NCI-H1436 (cell line): ENCODE measurements at places on chromosomes 11 and 22.

DNA sequence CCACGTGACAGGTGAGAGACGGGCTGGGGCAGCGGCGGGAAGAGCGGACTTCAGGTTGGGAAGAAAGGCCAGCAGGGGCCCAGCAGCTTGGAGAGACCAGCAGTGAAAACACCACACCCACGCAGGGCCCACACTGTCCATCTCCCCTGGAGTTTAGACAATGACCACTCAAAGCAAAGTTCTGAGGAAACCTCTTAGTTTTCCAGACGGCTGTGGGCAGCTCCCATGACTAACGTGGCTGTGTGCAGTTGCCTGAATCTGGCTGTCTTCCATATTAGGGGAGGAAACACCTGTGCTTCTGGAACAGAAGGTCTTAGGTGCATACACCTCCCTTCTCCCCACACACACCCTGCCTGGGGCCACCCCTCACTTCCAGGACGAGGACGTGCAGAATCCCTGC lies 70.6 kb upstream of the TTLL12 start:
- DNase-seq = no peak

DNA sequence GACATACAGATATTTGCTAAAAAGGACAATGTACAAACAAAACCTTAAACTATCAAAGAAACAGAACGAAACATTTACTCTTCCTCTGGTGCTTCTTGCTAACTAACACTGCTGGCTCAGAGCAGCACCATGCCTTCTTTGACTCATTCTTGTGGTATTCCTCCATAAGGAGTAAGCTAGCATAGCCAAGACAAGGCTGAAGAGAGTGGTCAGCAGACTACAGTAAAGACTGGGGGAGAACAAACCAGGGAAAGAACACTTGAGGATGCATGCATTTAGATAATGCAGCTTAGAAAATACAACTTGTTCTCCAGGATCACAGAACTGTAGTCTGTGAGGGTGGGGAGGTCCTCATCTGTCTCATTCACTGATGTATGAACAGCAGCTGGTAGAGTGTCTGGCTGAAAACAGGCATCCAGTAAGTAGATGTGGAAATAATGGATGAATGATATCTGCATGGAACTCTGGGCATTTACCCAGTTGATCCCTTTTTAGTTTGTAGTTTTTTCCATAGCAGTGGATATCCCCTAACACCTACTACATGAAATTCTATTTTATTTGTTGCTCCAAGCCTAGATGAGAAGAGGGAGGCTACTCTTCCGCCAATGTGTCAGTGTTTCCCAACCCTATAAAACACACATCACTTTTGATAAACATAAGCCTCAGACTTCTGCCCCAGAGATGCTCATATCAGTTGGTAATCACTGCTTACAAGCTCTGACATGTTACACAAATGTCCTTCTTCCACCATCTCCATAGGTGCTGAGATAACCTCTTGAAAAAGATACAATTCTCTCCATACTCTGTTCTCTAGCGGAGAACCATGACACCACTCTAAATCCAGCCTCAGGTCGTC lies 7.3 kb downstream of the SNX19 start:
- DNase-seq = no peak

- no peak for DNase-seq
Observed at GRCh38 chr22:34814260-34815025, 251.5 kb upstream of the ISX start.

DNA sequence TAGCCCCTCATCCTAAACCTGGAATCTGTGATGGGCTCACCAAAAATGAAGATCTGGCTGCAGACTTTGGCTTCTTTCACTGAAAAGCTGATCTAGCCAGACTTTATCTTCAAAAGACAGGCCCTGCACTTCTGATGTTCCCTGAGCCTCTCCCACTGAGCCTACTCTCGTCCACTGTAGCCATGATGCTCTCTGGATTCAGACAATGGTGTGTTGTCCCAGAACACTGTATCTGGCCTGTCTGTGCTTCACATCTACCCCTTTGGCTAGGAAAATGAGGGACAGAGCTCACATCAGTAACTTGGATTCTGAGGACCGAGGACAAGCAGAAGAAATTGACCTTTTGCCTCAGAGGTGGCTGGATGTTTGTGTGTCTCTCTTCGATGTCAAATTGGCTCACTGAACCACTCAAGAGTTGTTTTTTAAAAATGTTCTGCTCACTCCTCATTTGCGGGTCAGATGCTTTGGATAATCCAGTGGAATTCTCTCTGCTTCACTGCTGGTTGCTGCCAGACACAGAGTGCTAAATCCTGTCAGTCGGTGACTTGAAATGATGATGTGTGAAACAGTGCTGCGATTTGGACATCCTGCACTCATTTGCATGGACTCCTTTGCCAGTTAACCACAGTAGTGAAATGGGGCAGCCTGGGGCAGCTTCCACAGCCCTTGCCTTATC lies 67.5 kb downstream of the ARFGAP2 start:
- no peak for DNase-seq

DNA sequence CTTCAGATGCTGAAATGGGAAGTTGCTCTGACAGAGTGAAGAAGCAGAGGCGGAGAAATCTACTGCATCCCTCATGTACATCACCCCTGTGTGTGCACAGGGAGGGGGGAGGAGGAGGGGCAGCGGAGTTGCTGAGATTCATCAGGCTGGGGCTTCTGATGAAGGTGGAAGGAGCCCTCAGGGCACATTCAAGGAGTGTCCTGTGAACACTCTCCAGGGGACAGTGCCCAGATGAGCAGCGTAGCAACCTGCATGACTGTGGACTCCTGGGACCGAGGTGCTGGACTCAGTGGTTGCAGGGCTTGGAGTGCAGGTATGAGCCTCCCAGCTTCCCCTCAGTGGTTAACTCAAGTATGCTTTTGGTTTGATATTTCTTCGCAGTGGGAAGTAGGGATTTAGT lies 257.8 kb upstream of the B3GAT1 start:
- DNase-seq = no peak

DNA sequence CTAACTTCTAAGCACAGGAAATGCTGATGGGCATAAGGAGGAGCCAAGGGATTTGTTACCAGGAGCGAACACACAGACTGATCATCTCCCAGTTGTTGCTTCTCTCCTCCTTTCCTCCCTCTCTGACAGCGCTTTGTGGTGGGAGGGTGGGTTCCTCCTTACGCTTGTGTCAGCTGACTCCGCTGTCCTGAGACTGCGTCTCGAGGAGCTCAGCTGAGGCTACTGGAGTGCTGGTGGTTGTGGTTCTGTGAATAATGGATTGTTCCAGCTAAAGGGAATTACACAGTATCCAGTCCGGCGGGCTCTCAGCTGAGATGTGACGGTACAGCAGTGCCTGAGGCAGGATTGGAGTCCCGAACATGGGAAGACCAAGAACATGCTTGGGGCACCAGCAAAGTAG lies 113.4 kb downstream of the CTNND1 start:
- no peak for DNase-seq

DNA sequence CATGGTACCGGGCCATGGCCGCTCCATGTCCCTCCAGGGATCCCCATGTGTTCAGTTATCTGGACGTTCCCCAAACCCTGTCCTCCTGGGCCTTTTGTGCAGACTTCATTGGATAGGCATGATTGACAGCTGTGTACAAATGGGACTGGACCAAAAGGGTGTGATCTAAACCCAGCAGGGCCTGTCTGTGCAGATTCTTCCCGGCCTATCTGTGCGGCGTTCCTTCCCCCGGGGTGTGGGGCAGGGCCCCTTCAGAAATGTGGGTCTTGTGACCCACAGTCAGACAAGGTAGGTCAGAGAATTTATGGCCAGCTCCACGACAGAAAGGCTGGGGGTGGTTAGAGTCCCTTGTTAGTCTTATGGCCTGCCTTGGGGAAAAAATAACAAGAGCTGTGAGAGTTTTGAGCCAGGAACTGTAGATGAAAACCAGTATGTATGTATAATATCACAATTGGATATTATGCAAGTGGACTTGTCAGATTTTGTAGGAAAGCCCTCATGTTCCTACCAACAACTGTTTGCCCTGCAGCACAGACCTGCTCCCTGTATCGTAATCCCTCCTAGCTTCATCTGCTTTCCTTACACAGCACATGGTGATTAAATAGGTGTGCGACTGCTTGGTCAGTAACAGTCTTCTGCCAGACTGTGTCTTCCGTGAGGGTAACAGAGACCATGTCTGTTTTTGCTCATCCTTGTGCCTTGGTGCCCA lies 31.7 kb downstream of the AP2A2 start:
- DNase-seq = no peak

GRCh38 chr11:26578998-26579661 lies 7.1 kb upstream of the MUC15 start:
- no peak for DNase-seq

DNA sequence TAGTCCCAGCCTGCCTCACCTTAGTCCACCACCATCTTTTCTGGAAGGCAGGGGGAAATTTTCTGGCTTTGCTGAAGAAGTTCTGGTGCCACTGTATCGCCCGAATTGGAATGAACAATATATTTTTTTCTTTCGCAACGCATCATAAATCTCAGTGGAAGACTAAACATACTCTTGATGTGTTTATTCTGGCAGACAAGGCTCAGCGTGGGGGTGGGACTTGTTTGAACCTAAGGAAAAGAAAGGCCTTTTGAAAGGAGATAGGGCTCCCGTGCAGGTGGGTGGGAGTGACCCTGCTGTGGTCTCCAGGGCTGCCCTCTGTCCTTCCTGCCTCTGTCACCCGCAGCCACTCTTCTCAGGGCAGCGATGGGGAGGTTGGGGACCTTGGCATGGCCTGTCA lies 42.5 kb downstream of the CD82 start:
- DNase-seq = no peak

GRCh38 chr11:21949763-21950413 lies 243.0 kb upstream of the ANO5 start:
- no peak for DNase-seq

GRCh38 chr22:22721681-22722354 lies 77.4 kb downstream of the GGTLC2 start:
- DNase-seq = no peak

- no peak for DNase-seq
Observed at GRCh38 chr11:65921033-65921555, 1.9 kb downstream of the DRAP1 start.

DNA sequence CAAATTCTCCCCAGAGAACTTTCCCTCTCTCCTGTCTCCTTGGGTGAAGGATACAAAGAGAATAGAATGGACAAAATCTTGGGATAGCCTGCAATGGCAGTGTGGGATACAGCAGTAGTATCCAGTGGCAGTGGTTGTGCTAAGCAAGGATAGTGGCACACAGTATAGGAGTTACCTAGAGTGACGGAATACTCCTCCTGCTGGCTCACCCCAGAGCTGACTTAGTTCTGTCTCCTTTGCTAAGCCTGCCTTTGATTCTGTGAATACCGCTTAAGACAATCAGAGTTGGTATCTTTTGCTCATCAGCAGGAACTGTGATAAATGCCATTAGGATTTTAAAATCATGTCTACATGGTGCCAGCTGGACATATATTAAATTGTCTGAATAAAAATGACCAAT lies 404.3 kb downstream of the JRKL start:
- no peak for DNase-seq
